ENCODE measurements at places on chromosomes 5 and 9.

DNA sequence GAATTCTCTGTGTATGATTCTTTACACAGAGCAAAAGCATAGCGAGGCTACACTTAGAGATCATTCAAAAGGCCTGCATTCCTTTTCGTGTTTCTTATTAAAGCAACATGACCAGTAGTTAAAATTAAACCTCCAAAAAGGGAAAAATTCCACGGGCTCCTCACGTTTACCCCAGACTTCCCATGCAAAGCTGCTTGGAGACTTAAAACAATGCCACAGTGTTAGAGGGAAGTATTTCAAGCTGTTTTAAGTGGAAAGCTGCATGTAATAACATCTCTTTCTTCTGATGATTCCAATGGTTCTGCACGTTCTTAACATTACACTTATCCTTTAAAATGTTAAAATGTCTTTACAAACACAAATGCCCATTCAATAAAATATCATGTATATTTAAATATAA, 405.2 kb downstream of the SEMA5A start:
- DNase-seq = no peak

DNA sequence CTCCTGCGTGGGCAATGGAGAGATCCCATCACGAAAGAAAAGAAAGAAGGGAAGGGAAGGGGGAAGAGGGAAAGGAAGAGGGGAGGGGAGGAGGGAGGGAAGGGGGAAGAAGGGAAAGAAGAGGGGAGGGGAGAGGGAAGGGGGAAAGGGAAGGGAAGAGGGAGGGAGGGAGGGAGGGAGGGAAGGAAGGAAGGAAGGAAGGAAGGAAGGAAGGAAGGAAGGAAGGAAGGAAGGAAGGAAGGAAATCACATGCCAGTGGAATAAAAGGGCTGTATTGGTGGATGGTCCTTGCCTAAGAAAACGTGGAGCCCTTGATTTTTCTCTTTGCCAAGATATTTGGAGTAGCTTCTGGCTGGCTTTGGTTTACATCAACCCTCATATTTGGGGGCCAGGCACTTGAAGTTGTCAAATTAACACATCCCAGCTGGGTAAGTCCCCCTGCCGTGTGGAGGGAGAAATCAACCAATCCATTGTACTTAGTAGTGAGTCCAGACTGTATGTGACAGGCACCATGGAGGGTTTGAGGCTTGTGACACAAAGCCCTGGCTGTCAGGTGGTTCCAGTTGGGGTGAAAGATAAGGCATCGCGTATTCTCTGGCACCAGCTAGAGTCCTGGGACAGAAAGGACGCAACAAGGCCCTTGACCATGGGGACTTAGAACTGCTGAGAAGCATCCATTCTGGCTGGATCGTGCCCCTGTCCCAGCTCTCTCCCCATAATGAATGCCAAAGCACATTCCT, 23.7 kb downstream of the IDNK start:
- no peak for DNase-seq

- no peak for DNase-seq
These were observed 467.0 kb downstream of the CDH10 start for GRCh38 chr5:24177821-24178220.

DNA sequence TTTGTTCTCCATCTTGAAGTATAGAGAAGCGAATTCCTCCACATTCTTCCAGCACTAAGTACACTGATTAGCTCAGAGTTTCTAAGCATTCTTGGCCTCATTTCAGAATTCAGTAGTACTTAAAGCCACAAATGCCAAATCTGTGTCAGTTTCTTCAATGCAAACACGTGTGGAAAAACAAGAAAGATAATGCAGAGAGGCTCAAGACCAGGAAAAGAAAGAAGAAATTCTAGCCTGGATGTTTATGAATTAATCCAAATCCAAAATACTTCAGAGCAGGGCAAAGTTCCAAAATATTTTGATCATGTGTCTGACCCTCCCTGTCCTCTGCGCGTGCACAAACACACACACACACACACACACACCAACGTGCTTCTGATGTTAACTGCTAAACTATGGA, 457.6 kb downstream of the SLCO4C1 start:
- DNase-seq = no peak

GRCh38 chr9:2620919-2621721, 467 bp upstream of the VLDLR start:
- DNase-seq = peak; percentile 34

GRCh38 chr5:127978738-127979300, 104.7 kb upstream of the SLC12A2 start:
- DNase-seq = no peak

GRCh38 chr5:158421319-158421718, 562.4 kb upstream of the CLINT1 start:
- no peak for DNase-seq

GRCh38 chr9:128304971-128305288, 17.3 kb downstream of the TRUB2 start:
- DNase-seq = no peak

GRCh38 chr5:71569748-71570509, 17.2 kb upstream of the MCCC2 start:
- no peak for DNase-seq

DNA sequence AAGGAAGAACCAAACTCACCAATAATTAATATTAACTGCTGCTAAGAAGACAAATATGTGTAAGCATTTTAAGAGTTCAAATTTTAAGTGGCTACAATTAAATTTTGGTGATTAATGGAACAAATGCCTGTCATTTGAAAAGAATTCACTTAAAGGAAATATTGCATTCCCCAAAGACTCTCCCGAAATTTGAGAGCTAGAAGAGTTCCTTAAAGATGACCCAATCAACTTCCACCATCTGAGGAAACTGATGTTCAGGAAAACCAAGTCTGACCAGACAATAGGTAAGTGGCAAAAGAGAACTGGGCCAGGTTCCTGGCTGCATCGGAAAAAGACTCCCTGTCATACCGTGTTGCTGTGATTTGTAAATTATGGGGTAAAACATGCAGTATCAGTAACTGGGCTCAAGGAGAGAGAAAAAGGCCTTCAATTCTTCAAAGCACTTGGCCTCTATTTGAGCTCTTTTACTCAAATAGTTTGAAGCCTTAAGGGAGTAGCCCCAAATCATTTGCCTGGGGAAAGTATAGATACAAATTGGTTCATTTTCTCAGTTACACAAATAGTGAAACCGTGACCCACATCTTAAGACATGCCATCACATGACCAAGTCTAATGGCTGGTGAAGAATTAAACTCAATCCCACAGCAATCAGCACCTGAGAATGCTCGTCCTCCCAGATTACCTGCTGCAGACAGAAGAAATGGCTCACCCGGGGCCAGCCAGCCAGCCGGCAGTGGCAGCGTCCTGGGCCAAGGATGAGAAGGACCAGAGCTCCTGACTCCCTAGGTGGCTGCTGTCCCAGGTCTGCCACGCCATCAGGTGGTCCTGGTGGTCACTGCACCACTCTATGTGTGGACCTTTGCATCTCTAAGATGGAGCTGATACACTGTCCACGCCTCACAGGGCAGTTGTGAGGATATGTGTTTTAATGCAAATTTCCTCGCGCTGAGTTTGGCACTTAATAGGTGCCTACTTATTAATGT, 162.9 kb downstream of the TTLL11 start:
- DNase-seq = no peak

DNA sequence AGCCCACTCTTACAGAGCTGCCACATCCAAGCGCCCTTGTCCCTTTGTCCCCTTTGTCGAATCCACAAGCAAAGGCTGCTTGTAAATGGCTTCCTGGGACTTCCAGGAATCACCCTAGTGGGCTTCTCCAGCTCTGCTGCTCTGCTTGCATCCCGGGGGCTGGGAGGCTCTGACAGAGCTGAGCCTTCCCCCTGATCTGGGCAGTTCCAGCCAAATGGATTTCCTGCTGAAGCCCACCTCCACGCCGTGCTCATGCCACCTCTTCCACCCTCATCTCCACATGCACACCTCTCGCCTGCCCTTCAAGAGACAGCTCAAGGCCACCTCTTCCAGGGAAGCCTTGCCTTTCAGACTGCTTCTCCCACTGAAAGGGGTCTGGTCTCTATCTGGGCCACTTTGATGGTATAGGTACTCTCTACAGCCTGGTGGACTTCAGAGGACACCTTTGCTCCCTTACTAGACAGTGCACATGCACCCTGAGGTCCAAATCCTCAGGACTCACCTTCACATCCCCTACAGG, 106.2 kb downstream of the LHFPL2 start:
- DNase-seq = no peak

DNA sequence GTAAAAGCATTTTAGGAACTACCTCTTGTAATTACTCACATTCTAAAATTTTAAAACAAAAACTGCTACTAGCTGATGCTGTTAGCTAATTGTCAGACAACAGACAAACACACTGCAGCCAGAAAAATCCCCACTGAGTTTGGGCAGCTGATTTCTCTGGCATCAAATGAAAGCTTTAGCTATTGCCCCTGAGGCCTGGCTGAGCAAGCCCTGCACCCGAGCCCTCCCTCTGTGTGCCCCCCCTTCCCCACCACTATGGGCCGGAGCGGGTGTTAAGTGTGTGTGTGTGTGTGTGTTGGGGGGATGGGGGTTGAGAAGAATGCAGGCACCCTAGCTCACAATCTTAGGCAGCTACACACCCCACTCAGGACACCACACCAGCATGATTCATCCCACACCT, 2.4 kb downstream of the NEUROG1 start:
- no peak for DNase-seq

- DNase-seq = peak; percentile 70
These were observed 6.8 kb downstream of the ITGA1 start for GRCh38 chr5:52794519-52794918.

DNA sequence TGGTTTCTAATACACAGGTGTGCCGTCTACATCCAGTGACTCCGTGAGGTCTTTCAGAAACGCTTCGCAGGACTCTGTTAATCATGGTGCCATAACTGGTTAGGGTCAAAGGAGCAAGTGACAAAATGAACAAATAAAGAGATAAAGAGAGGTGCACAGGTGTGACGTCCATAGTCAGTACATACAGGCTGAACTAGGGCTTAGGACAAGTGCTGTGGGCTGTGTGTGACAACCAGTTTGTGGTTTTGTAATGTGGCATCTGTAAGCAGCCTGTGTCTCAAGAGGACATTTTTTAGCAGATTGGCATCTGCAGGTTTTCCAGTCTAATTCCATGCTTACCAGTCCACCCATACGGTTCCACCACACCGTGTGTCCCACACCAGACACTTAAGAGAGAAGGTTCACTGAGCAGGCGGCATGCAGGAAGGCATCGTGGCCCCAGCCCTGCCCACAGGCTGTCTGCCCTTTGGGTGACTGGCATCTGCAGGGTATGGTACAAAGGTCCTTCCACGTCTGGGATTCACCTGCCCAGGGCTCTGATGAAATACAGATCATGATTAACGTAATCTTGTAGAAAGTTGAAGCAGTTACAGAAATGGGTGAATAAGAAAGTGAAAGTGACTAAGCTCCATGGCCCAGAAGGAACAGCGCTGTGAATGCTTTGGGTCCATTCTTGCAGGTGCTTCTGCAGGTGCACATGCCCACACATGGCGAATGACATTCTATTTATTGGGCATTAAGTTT, 26.9 kb downstream of the SRD5A1 start:
- no peak for DNase-seq

DNA sequence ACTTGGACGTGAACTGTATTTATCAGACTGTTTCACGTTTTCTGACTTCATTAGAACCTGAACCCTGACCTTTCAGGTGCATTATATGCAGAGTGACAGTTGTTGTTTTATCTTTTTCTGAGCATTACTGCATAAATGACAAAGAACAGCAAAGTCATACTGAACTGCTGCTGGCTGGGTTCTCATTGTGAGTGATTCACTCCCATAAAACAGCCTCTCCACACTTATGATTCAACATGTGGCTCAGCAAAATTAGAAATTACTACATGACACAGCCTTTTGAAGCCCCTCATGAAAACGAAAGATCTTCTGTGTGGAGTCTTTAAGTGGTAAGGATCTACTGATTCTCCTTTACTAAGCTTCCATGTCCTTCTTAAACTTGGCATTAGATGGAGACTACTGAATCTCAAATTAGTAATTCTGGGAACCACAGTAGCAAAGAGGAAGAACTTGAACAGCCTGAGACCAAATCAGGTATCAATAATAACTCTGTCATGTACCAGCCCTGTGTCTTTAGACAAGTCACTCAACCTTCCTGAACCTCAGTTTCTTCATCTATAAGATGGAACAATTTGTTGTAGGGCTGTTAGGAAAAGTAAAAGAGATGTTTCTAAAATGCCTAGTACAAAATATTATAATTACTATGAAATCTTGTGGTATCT, 172.3 kb upstream of the GNA14 start:
- no peak for DNase-seq

GRCh38 chr5:52788505-52788821, 747 bp downstream of the ITGA1 start:
- no peak for DNase-seq

GRCh38 chr9:120970244-120970643, 43.6 kb upstream of the TRAF1 start:
- no peak for DNase-seq

GRCh38 chr9:75161116-75161857, 73.0 kb downstream of the OSTF1 start:
- DNase-seq = no peak

DNA sequence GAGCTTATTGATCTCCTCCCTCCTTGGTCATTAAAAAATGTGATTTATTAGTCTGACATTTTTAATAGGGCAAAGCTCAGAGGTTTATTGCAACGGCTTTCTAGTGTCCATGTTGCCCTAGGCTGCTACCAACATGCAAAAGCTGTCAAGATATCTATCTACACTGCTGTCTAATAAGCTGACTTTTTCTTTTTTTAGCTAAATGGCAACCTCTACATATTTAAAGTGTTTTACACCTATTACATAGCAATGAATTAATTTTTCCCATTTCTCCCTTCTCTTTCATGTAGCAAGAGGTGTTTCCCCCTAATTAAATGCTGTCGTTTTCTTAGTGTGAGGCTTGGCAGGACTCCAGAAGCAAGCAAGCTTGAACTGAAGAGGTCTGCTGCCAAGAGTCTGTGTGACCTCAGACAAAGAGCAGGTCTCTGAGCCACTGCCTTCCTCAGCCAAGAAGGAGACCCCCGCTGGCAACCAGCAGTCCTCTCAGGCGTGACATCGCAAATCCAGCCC, 79.4 kb downstream of the GAS1 start:
- no peak for DNase-seq

DNA sequence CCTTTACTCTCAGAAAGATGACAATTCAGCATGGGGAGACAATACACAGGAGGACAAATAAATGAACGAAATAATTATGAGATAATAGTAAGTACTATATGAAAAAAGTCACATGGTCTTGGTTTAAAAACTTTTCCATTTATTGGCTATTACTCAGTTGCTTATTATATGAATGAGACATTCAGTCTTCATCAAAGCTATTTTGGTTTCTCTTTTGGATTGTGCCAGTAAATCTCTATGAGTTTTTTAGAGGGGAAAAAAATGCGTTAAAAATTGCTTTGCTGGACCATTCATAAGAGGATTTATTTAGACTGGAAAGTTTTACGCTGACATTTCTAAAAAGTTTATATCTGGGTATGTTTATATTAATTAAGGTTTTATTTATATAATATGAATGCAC, 137.7 kb downstream of the AOPEP start:
- no peak for DNase-seq

- no peak for DNase-seq
These were observed 7.8 kb downstream of the IL6ST start for GRCh38 chr5:55986931-55987330.

- no peak for DNase-seq
These were observed 88.1 kb downstream of the KDM4C start for GRCh38 chr9:6845880-6846279.

All from inflammatory macrophage (primary cell).